ENCODE measurements at places on chromosomes 3 and 15. TPM values are rescaled to one million over a fixed set of nuclear protein-coding genes. Genes with fewer than 3 reads are reported as not detected.

Gene NANOGP8
- total RNA-seq: not detected

Gene PLA2G4E
- total RNA-seq: not detected

Gene SLC28A2
- not detected for total RNA-seq

Gene FRG2C
- not detected for total RNA-seq

Gene CLDN18
- total RNA-seq: not detected

Gene STARD9
- total RNA-seq: 11.3 TPM

Gene ALPK3
- 0.29 TPM for total RNA-seq

Gene GOLGA6D
- not detected for total RNA-seq

Data from T-helper 1 cell treated with Interleukin-12 subunit alpha and Interleukin-12 subunit beta and Interleukin-4 antibody, amounts not matched to agents 30 ng/mL and 1 ng/mL, for 36 hours (primary cell).